ENCODE measurements at places on chromosomes 1 and 21. TPM values are rescaled to one million over a fixed set of nuclear protein-coding genes. Genes with fewer than 3 reads are reported as not detected.

DNA sequence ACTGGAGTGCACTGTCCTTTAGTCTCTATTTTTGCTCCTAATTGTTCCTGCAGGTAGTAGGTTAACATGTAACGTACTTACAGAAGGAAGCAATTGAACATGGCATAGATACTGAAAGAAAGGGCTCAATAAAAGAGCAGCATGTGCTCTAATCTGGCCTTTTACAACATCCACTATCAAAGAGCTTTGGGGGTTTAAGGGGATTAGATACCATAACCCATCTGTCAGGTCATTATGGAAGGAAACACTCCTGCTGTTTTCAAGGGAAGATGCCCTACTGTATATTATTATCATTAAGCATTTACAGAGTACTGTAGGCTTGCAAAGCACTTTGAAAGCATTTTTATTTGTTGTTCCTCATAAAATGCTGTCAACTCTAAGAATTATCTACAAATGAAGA lies 152.8 kb downstream of the TTLL7 start:
- no peak for DNase-seq

DNA sequence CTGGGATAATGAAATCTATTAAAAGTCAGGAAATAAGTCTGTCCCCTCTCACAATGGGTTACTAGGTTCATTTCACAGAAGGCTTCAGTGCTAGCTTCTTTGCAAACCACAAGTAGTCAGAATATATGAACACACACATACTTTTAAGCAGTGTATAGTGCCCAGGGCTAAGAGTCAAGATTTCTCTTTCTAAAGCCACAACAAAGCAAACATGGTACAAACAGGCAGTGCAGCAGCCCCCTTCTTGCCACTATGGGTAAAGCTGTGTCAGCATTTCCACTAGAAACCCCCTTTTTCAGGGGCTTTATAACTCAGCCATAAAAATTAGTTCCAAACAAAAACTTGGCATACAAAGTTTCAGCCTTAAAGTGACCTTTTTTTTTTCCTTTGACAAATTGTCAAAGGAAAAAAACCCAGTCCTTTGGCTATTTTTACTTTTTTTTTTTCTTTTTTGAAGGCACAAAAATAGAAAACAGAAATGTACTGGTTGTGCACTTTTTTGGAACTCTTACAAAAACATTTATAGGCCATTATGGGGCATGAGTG lies 315.4 kb downstream of the LMO4 start:
- DNase-seq = no peak

DNA sequence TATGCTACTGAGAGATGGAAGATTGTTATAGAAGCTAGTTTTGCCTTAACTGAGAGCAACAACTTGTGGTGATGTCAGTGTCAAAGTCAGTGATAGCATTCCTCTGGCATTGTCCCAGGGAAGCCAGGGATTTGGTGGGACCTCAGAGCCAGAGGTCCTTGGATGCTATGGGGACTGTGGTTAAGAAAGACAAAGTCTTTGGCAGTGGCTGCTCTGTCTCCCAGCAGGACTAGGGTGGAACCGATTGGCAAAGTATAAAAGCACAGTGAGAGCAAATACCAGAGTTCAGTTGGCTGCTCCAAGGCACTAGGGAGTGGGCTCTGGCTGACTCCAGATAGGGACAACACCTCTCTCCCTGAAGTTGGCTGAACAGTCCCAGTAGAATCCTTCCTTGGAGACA lies 104.8 kb downstream of the GDAP2 start:
- DNase-seq = no peak

ADAM30 gene
- total RNA-seq = not detected

DNA sequence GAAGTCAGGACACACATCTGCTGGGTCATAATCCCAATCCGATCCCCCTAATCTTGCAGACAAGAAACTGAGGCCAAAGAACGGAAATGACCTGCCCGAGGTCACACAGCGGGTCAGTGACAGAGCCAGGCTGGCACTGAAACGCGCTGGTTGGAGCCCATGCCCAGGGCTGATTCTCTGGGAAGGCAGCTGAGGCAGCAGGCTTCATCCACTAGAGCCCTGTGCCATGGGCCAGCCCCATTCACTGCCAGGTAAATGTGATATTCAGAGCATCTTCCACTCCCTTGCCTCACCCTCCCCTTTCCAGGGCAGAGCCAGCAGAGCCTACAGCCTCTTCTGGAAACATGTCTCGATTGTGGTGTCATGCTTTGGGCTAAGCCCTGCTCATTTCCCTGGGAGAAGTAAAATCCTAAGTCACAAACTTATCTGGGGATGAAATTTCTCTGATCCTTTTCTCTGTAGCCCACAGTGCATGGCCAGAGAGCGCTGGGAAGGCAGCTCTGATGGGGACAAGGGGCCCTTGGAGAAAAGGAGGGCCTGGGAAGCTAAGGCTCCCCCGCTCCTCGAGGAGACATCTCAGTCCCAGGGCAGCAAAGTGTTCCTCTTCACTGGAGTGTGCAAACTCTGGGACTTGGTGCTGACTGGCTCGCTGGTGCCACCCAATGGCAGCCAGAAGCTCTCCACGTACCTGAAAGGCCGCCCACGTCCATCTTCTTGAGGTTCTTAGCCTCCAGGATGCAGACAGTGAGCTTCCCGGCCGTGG lies 110.4 kb downstream of the SYT2 start:
- DNase-seq = no peak

- no peak for DNase-seq
These were observed 15.6 kb upstream of the VAMP3 start for GRCh38 chr1:7755448-7755847.
